HS-5 (cell line): ENCODE measurements at places on chromosomes 6 and 20.

DNA sequence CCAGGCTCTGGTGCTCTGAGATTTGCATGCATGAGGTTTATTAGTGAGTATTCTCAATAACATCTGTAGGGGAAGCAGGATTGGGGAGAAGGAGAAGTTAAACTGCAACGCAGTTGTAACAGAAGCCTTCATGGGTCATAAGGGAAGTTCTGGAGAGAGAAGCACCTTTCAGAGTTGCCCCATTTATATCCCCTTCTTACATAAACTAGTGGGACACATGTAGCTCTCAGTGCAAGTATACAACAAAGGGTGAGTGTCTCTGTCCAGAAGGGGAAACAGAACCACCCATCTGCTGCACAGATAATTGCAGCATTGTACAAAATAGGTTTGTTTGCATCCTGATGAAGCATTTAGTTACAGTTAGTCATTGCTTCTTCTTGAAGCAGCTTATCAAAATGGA lies 4.3 kb upstream of the ADGB start:
- no peak for DNase-seq

DNA sequence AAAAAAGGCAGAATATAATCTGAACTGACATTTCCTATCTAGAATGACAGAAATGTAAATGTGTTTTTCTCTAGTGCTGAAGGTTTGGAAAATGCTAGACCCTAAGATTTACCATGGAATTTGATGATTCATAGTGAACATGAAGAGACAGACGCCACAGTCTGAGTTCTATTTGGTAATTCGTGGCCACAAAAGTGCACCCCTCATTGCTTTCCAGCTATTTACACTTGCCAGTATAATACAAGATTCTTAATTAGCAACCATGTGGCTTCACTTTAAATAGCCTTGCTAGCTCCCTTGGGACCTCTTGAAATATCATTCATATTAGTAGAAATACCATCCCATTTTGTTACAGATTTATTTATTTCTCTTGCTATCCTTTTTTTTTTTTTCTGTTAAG lies 636.8 kb downstream of the PRKN start:
- DNase-seq = no peak

DNA sequence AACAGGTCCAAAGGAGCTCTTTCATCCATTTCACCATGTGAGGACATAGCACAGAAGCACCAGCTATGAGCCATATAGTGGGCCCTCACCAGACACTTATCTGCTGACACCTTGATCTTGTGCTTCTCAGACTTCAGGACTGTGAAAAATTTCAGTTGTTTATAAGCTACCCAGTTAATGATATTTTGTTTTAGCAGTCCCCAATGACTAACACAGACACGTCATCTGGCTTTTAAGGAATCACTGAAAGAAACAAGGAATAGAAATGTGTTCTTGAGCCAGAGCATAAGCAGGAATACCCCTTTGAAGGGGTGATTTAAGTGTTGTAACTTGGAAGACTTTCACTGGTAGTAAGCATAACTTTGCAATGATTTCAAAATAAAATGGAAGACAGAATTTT lies 214.7 kb upstream of the PTCHD4 start:
- no peak for DNase-seq

GRCh38 chr6:169190144-169190584 lies 63.5 kb downstream of the THBS2 start:
- no peak for DNase-seq

DNA sequence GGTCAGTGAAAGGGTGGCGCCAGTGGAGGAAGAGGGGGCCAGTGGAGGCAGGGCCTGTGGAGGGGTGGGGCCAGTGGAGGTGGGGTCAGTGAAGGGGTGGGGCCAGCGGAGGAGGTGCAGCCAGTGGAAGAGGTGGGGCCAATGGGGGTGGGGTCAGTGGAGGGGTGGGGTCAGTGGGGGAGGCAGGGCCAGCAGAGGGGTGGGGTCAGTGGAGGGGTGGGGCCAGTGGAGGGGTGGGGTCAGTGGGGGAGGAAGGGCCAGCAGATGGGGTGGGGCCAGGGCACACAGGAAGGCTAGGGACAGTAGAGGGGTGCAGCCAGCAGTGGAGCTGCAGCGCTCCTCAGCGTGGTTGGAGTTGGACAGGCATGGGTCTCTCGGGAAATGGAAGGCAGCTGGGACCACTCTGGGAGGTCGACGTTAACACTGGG lies 18.7 kb downstream of the ADRM1 start:
- DNase-seq = no peak

- DNase-seq = no peak
Measured at GRCh38 chr6:133955582-133956415, 2.8 kb downstream of the TBPL1 start.

- no peak for DNase-seq
Measured at GRCh38 chr6:13334953-13335352, 6.6 kb upstream of the TBC1D7 start.

GRCh38 chr20:32564921-32565734 lies 20.0 kb downstream of the NOL4L start:
- no peak for DNase-seq

- no peak for DNase-seq
Measured at GRCh38 chr6:37507690-37508421, 8.2 kb upstream of the CCDC167 start.

GRCh38 chr6:104541411-104541810 lies 318.3 kb downstream of the HACE1 start:
- DNase-seq = no peak

DNA sequence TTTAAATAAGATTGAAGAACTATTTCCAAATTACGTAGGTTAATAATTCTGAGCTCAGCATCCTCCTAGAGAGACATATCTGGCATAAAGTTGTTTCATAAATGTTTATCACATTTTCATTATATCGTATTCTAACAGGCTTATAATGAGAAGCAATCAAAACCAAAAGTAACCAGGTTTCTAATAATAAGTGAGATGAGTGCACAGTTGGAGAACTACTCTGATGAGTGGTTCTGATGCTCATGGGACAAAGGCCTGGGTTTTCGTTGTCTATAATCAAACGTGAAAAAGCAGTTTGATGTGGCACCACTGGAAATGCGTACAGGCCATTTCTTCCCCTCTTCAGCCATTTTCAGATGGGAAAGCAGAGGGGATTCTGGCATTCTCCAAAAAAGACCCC lies 4.7 kb upstream of the SERPINB6 start:
- no peak for DNase-seq

DNA sequence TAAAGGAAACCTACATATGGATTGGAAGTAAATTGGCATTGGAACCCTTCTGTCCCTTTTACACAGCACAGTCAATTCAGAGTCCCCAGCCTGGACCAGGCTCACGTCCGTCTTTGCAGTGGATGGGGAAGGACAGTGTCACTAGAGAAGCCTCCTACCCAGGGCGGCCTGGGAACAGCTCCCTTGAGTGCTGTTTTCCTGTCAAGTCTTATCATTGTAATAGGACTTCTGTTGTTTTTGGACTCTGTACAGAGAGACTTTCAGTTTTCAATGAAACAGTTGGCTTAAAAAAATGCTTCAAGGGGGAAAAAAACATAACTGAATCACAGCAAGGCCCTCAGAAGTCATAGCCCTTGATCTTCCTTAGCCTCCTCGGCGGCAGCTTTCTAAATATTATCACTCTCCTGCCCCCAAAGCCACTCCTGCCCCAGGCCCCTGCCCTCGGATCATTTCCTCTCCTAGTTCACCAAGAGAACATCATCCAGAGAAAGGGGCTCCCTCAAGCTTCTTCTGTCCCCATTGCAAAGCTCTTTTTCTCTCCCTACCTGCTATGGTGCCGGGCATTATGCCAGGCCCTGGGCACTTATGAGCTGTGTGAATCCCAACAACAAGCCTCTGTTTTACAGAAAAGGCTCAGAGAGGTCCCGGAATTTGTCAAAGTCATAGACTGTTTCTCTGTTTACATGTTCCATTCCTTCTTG lies 37.8 kb upstream of the CNKSR3 start:
- DNase-seq = no peak
